Activated CD8-positive, alpha-beta memory T cell treated with anti-CD3 and anti-CD28 coated beads for 4 hours (primary cell): ENCODE measurements at places on chromosomes 12 and 14.

GRCh38 chr14:105526776-105527380 is 495 bp downstream of the TMEM121 start:
- DNase-seq, result no peak

DNA sequence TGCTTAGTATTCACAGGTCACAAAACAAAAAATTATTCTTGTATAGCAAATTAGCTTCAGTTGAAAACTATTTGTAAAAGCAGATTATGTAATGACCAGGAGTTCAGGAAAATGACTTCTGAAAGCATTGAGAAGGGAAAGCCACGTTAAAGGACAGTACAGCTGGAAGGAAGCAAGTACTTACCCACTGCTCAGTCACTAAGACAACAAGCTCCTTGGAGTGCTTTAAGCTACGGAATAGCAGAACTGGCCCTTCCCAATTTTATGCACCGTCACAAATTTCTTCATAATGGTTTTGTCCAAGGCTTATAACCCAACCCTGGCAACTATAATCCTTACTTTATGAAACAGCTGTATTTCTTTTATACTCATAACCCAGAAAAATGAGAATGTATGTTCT is 13.0 kb upstream of the SNAPC1 start:
- no peak for DNase-seq

DNA sequence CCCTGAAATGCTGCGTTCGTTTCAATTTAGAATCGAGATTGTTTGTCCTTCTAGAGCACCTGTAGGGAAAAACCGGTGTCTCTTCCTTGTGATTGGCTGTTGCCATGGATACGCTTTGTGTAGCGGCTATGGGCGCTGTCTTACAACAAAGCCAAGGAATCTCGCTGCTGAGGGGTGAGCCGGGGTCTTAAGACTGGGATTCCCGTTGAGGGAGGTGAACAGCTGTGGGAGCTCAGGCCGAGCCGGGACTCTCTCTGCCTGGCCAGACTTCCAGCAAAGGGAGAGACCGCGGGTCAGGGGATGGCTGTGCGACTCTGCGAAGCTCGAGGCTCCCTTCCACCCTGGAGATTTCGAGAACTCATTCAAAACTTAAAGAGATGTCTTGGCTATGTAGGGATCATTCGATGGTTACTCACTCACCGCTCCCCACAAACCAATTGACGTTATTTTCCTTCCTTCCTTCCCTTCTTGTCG is at the start of the genes LRRIQ1 and TSPAN19:
LRRIQ1 (plus strand) TSS at position 118 of the 474 bp plus-strand sequence. CDS start 1,826 bp downstream, outside the sequence.
TSPAN19 (minus strand) TSS at position 44 of the 474 bp plus-strand sequence. CDS start 6,331 bp downstream, outside the sequence.
- no peak for DNase-seq

DNA sequence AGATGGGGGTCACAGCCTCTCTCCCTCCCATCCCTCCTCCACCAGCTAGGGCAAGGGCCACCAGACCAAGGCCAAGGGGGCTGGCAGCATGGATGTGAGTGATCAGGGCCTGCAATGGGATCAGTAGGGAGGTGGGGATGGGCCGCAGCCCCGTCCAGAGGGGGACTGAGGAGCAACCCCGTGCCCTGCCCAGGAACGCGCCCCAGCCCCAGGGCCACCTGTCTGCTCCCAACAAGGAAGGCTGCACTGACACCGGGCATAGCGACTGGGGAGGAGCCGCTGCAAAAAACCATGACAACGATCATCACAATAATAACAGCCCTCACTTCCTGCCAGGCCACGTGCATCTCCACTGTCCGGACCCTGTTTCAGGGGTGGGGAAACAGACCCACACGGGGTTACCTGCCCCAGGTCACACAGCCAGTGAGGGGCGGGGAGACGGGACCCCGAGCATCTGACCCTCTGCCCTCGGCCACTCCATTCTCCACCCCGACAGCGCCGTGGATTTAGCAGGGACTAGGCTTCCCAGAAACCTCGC is 24.3 kb downstream of the NCOR2 start:
- no peak for DNase-seq

DNA sequence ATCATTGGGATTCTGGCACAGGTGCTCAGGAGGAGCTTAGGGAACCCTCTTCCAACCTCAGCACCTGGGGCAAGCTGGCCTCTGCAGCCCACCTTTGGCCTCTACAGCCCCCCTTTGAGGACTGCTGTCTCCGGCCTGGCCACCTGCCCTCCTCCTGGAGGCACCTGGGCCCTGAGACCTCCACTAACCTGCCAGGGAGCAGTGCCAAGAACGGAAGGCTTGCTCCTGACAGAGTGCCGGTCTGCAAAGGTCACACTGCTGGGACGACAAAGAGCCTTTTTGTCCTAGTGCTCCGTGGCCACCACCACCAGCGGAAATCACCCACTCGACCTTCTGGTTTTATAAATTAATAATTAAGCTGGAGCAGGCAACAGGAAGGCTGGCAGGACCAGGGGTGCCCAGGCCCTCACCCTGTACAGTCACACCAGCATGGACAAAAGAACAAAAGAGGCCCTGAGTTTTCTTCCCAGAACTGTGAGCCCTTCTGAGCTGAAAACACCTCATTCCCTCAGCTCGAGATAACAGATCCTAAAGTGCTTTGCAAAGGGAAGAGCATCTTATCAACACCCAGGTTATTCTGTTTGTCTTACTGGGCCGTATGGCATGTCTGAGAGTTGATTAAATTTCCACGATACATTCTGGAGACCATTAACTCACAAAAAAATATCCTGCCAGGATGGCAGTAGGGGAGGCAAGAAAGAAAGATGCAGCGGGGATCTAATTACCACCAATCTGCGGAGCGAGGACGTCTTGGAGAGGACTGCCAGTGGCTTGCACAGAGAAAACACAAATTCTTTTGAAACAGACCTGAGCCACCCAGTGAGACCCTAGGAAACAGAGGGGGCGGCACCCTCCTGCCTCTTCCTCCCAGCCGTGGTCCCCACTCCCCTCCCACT is 8.2 kb downstream of the TESC start:
- no peak for DNase-seq

GRCh38 chr14:51082349-51082748 is 12.6 kb downstream of the TRIM9 start:
- no peak for DNase-seq

DNA sequence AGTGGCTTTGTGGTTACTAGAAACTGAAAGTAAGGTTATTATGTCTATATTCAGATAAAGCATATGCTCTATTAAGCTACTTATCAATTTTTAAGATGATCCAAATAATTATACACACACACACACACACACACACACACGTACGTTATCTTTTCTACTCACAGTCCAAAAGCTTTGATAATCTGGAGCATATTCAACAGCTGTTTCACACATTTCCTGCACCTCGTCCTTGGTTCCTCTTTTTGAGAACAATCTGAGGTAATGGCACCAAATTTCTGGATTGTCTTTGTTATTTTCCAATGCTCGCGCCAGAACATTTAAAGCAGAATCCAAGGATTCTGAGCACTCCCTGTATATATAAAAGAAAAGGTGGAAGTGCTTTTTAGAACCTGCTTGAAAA is 37.5 kb downstream of the ZFC3H1 start:
- no peak for DNase-seq

GRCh38 chr12:466039-466438 is 6.3 kb downstream of the B4GALNT3 start:
- DNase-seq, result no peak

DNA sequence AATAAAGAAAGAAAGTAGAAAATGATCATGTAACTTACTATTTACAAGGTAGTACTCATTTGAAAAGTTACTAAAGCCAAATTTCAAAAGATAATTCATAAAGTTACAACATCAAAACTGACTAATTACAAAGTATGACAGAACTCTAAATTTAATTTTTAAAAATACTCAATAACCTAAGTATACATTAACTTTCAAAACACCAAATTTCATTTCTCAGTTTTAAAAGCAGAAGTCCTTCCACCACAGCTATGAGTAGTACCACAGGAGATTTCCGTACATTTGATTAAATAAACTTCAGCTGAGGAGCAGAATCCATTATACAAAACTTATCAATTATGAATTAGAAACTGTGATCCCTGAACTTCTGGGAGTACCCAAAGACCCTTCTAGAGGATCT is 100.8 kb upstream of the BBS10 start:
- DNase-seq, result no peak

- no peak for DNase-seq
Observed at GRCh38 chr14:99938376-99938775, 126.8 kb upstream of the EVL start.

GRCh38 chr14:103304706-103305105 is 29.3 kb upstream of the EIF5 start:
- DNase-seq, result no peak

DNA sequence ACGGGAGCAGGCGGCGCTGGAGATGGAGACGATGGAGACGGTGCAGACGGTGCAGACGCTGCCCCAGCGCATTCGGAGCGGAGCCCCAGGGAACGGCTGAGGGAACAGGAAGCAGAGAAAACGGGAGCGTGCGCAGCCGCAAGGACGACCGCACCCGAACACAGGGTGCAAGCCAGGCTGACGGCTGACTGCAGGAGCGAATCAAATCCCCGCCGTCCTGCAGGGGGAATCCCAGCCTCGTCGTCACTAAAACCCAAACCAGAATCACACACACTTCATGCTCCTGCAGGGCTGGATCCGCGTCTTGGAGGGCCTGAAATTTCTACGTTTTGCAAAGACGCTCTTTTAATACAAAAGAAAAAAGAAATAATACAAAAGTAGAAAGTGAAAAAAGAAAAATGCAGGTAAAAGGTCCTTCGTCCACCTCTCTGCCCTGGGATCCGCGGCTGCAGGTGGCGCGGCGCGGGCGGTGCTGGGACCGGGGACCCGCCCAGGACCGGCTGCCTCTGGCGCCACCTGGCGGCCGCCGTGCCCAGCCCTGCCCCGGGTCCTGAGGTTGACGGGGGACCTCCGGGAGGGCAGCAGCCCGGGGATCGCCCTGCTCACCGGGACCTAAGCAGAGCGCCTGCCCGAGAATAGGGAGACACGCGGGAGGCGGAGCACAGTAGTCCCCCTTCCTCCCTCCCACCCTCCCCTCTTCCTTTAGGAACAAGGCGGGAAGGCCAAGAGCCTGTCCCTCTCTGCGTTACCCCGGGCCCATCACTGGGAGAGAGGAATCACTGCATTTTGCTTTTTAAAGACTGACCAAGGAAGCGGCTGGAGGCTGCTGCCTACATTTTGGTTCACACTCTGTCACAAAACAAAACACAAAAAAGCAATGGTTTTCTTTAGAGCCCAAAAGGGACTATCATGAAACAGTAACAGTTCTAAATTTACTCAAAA is 20.1 kb downstream of the STX2 start:
- peak; percentile 49 for DNase-seq

DNA sequence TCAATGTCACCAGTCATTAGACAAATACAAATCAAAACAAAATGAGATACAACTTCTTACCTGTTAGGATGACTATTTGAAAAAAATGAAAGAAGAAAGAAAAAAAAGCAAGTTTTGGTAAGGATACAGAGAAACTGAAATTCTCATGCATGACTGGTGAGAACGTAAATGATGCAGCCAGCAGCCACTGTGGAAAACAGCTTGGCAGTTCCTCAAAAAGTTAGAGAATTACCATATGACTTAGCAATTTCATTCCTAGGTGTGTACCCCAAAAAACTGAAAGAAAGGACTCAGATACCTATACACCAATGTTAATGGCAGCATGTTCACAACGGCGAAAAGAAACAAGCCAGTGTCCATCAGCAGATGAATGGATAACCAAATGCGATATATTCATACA is 26.6 kb downstream of the NINJ2 start:
- DNase-seq, result no peak
